Activated CD4-positive, alpha-beta T cell treated with anti-CD3 and anti-CD28 coated beads, Interleukin-2, Interleukin-4, amounts not matched to agents 100 ng/mL and 50 ng/mL, durations not matched to agents 16 hours and 8 hours (primary cell): ENCODE measurements at places on chromosomes 5 and 9.

GRCh38 chr5:168694289-168694688, 115.1 kb upstream of the PANK3 start:
- no peak for DNase-seq

DNA sequence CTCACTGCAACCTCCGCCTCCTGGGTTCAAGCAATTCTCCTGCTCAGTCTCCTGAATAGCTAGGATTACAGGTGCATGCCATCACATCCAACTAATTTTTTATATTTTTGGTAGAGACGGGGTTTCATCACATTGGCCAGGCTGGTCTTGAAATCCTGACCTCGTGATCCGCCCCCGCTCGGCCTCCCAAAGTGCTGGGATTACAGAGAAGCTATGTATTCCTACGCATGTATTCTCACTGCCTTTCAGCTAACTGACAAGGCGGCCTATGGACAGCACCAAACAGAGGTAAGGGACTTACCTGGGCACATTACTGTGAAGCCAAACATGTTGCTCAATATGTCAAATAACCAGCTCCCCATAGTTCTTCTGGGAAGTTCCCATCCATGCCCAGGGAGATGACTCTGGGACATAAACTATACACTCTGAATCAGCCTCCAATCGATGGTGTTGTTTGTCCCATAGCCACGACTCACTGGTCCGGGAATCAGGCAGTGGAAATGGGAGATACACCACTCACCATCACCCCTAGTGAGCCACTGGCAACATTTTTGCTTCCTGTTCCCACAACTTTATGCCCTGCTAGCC, 114.6 kb downstream of the SYK start:
- DNase-seq = no peak

DNA sequence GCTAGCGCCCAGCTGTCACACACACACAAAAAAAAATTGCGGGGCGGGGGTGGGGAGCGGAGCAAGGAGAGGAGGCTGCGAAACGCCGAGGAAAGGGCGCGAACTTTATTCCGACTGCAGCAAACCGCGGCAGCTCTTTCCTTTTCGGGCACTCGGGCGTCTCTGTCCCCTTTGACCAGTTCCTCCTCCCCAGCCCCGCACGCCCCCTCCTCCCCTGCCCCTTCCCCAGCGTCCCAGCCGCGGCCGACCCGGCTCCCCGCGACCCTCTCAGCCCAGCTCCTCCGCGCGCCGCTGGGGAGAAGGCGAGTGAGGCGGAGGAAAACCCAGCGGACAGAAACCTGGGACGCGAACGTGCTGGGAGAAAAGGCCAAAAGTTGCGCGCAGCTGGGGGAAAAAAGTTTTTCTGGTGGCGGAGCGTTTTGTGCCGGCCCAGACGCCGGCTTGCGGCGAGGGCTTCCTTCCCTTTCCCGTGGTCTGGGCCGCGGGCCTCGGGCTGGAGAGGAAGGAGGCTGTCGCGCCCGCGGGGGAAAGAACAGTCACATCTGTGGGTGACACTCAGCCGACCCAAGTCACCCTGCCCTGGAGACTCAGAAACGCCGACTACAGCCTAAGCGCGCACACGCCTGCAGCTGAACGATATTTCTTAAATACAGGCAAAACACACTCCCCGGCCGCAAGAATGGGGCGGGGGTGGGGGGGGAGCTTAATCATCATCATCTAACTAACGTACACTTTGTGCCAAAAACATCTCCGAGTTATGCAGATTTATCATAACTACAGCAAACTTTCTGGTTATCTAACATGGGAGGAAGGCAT, 1.1 kb upstream of the BNC2 start:
- no peak for DNase-seq

GRCh38 chr5:174316326-174316725, 270.8 kb downstream of the NSG2 start:
- DNase-seq = no peak

DNA sequence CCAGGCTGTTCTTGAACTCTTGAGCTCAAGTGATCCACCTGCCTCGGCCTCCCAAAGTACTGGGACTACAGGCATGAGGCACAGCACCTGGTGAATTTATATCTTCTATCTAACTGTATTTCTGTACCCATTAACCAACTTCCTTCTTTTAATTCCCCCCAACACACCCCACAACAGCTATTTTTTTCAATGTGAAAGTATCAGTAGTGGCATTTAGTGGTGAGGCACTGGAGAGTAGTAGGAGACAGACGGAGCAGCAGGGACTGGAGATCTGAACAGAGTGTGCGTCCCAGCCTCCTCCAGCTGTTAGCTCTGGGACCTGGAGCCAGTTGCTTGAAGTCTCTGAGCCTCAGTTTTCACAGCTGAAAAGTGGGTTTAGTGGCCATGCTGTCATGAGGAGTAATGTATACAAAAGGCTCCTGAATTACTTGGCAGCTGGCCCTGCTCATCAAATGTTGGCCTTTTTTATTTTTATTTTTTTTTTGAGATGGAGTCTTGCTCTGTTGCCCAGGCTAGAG, 11.0 kb upstream of the EEIG1 start:
- no peak for DNase-seq

- DNase-seq = no peak
These were observed 108.4 kb upstream of the RPS23 start for GRCh38 chr5:82386576-82386975.
